ENCODE measurements at places on chromosomes 5 and 9.

DNA sequence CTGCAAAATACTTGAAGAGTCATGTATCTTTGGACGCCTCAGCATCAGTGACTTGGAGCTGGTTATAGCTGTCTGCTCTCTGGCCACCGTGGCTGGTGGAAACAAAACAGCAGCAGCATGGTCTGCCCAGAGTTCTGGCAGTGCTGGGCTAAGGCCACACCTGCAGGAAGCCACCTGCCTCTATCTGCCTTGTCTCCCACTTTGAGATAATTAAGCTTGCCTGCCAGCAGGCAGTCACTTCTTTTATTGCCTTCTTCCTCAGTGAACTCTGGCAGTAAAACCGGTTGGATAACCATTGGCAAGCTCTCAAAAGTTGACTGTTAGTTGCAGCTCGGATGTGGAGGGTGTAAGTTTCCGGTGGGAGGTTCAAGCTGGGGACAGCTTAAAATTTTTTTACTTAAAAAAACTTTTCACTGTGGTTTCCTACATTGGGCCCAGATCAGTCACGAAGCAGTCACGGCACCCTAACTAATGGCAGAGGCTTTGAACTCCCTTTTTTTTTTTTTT lies 4.9 kb downstream of the SMIM3 start:
- peak; percentile 89 for DNase-seq

- no peak for DNase-seq
Observed at GRCh38 chr5:79517601-79518000, 3.7 kb upstream of the HOMER1 start.

- no peak for DNase-seq
Observed at GRCh38 chr5:135707302-135707701, 127.2 kb upstream of the SLC25A48 start.

GRCh38 chr9:17793713-17794622 lies 215.1 kb downstream of the SH3GL2 start:
- DNase-seq, result no peak

GRCh38 chr5:113375480-113376060 lies 59.2 kb downstream of the TSSK1B start:
- no peak for DNase-seq

GRCh38 chr5:110752953-110753352 lies 14.1 kb downstream of the SLC25A46 start:
- DNase-seq, result no peak

- no peak for DNase-seq
Observed at GRCh38 chr9:89454498-89455355, 43.2 kb downstream of the SEMA4D start.

DNA sequence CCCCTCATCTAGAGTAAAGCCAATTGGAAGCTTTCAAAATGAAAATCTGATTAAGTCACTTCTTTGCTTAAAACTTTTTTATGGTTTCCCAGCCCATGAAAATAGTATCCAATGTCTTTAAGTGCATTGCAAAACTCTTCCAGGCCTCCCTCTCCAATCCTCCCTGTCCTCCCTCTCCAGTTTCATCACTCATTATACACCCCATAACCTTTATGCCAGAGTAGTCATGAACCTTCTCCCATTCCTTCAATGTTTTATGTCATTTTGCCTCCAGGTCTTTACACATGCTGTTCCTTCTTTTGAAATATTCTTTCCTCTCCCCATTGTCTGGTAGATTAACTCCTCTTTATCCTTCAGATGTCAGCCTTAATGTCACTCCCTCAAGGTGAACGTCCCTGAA lies 8.1 kb upstream of the ZNF354A start:
- no peak for DNase-seq

- DNase-seq, result no peak
Observed at GRCh38 chr9:88372103-88372654, 16.1 kb upstream of the SPIN1 start.

DNA sequence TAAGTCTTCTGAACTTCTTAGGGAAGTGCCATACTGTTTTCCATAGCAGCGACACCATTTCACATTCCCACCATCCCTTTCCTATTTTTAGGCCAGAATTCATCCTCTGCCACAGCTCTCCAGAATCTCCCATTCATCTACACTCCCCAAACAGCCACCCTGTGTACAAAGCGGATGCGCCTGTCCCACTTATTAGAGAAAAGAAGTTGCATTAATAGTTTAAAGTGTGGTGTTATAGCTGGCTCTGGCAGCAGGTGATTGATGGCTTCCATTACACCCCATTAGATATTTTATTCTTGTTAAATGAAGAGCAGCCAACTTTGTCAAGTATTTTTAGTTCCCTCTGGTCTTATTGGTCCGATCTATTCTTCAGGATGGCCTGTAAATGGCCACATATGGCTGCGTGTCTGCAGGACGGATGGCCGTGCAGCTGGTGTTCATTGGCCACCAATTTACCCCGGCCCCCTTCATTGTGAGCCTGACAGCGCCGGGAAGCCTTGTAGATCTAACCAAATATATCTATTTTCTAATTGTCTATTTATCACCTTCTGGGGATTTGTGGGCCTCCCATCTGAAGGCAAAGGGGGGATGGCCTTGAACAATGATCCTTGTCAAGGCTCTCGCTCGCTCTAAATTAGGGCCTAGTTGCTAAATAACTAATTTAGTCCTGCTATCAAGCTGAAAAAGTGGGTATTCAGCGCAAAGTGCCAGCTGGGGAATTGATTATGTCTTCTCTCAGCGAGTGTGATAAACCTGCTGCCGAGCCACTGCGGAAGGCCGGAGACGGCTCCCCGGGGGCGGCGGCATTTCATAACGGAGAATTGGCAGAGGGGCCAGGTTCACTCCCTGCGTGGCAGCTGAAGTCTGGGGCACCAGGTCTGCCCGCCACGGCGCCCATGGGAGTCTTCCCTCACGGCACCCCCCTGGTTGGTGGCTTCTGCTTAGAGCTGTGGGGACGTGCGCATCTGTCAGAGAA lies 141.1 kb downstream of the MELK start:
- DNase-seq, result no peak

GRCh38 chr5:164422400-164422799 lies 917.0 kb downstream of the MAT2B start:
- DNase-seq, result peak; percentile 30

DNA sequence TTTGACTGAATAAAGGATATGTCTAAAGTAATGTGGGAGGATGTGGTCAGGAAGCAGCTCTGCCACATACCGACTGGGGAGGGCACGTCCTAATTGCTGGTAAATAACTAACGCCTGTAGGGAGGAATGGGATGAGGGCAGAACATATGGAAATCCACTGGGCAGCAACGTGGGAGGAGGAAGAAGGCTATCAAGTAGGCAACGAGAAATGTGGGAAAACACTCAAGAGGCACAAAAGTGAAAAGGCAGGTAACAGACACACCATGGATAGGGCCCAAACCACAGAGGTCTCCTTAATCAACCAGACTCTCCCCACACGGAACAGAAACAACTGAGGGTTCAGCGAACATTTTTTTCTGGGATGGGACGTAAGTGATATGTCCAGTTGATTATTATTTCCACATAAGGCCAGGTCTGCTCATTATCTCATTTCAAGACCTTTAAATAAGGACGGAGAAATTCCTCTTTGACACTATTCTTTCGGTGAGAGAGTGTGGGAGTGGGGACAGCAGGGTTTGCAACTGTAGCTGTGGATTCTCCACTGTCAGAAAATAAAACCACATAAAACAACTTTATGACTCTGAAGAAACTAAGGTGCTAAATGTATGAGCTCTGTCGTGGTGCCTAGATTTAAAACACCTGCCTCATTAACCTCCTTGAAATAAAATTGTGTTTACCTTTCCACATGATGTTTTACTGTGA lies 17.0 kb downstream of the IARS1 start:
- DNase-seq, result no peak

- DNase-seq, result no peak
Observed at GRCh38 chr9:129070696-129071525, 10.0 kb upstream of the DOLPP1 start.

- DNase-seq, result no peak
Observed at GRCh38 chr5:116865651-116866050, 291.0 kb upstream of the SEMA6A start.

GRCh38 chr9:35560625-35561337 lies 44.3 kb upstream of the TESK1 start:
- DNase-seq, result no peak

DNA sequence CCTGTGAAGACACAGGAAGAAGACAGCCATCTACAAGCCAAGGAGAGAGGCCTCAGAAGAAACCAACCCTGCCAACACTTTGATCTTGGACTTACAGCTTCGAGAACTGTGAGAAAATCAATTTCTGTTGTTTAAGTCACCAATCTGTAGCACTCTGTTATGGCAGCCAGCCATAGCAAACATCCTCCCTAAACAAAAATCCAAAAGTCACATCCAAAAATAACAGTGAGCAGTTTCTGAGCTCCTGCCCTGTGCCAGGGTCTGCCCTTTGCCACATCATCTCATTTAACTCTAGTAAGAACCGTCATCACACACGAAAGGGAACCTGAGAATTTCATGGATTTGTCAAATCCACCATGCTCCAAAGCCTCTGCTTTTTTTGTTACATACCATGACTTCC lies 118.8 kb downstream of the TRIM36 start:
- DNase-seq, result no peak

GRCh38 chr5:135489466-135490244 lies 37.5 kb upstream of the TIFAB start:
- no peak for DNase-seq

- no peak for DNase-seq
Observed at GRCh38 chr5:171157775-171158174, 151.3 kb upstream of the TLX3 start.

DNA sequence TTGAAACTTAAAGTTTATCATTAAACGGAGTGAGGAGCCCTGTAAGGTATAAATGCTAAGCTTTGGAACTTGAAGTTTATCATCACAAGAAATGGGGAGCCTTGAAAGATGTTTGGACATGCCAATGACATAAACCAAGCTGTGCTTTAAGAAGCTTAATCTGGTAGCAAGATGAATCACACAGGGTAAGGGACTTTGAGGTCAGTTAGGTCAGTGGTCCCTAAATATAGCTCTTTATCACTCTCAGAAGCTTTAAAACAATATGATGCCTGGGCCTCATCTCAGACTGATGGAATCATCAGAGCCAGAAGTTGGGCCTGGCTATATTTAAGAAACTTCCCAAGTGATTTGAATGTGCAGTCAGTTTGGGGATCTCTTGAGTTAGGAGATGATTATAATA lies 85.7 kb downstream of the TNC start:
- no peak for DNase-seq

DNA sequence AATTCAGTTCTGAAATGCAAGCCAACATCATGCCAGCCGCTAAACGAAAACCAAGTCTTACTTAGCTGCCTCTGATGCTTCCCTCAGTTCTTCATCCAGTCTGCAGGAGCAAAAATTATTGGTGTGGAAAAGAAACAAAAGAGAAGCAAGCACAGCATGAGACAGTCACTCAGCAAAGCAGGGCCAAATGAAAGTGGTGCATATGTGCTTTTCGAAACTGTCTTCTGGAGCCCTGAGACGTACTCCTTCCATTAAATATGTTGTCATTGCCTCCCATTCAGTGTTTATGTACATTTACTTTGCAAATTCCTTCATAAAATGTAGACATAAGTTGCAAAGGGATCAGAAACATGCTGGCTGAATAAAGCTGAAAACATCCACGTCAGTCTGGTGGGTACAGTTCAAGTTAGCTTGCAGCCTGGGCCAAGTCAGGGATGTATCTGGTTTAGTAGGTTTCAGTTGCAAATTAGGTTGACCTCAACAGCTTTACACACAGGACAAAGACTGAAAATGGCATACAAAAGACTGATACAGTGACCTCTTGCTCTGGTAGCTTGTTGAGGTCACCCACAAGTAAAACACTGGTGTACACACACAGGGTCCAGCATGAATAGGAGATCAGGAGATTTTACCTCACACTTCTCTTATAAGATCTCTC lies 139.7 kb upstream of the PCA3 start:
- DNase-seq, result no peak

GRCh38 chr5:171351536-171352073 lies 36.0 kb upstream of the NPM1 start:
- no peak for DNase-seq

DNA sequence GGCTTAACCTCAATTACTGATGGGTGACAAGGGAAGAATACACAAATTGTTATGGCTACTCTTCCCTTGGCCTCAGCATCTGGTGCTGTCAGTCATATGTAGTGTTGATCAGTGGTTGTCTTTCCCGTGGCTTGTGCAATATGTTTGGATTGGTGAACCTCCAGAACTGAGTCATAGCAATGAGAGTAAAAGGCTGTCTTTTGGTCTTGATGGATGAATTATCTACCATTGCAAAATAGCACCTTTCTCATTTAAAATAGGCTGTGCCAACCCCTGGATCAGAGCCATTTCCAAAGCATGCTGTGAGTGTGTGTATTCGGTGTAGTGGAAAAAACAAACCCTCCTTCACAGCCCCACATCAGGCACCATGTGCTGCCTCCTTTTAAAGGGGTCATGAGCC lies 14.6 kb upstream of the F2R start:
- DNase-seq, result peak; percentile 92

DNA sequence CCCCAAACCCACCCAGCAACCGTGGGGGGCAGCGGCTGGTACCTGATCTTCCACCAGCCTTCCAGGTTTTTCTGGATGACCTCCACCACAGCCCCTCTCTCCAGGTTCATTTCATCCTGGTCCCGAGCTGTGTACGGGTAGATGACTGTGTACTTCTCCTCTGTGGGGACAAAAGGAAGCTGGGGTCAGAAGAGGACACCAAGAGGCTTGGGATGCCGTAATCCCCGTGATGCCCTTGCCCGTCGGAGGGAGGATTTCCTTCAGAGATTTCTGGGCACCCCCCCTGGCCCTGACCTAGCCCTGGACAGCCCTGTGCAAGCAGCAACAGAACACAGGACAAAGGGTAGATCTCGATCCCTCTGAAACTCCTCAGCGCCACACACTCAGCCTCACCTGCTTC lies 70.3 kb upstream of the UBTD2 start:
- no peak for DNase-seq

GRCh38 chr5:29960323-29960722 lies 1233.2 kb upstream of the CDH6 start:
- no peak for DNase-seq

- DNase-seq, result no peak
Observed at GRCh38 chr9:94610181-94610606, 16.6 kb upstream of the FBP2 start.

GRCh38 chr9:80552931-80553330 lies 981.2 kb downstream of the TLE4 start:
- peak; percentile 52 for DNase-seq

- DNase-seq, result peak; percentile 20
Observed at GRCh38 chr5:74798977-74799911, 32.2 kb downstream of the NSA2 start.

DNA sequence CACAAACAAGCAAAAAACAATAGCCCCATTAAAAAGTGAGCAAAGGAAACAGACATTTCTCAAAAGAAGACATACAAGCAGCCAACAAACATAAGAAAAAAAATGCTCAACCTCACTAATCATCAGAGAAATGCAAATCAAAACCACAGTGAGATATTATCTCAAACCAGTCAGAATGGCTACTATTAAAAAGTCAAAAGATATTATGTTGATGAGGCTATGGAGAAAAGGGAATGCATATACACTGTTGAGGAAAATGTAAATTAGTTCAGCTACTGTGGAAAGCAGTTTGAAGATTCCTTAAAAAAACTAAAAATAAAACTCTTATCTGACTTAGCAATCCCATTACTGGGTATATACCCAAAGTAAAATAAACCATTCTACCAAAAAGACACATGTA lies 28.7 kb upstream of the BARX1 start:
- DNase-seq, result no peak

GRCh38 chr5:4862500-4862899 lies 277.6 kb upstream of the ADAMTS16 start:
- peak; percentile 41 for DNase-seq

- no peak for DNase-seq
Observed at GRCh38 chr5:35417040-35417439, 186.8 kb upstream of the PRLR start.

- DNase-seq, result no peak
Observed at GRCh38 chr5:135810188-135810943, 24.1 kb upstream of the SLC25A48 start.

GRCh38 chr5:2905741-2906140 lies 154.3 kb upstream of the IRX2 start:
- DNase-seq, result no peak

Data from IMR-90 (cell line).